ENCODE measurements at places on chromosomes 2 and 18.

DNA sequence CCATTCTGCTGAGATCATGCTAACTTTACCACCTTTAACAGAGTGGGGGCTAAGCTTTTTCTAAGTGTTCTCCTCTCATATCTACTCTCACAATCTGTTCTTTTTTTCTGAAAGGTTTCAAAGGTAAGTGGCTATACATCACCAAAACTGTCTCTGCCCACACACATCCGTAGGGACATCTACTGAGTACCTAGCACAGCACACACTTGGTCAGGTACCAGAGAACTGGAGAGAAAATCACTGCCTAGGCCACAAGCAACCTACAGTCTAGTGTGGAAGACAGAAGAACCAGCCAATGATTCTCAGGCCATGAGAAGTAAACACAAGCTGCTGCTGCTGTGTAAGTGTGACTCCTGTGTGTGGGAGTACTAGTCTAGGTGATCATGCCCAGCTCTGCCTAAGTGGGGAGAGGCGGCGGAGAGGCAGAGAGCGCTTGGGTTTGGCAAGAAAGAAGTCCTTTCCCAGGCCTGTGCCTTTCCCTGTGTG, 176.1 kb upstream of the ZFP36L2 start:
- DNase-seq = no peak

DNA sequence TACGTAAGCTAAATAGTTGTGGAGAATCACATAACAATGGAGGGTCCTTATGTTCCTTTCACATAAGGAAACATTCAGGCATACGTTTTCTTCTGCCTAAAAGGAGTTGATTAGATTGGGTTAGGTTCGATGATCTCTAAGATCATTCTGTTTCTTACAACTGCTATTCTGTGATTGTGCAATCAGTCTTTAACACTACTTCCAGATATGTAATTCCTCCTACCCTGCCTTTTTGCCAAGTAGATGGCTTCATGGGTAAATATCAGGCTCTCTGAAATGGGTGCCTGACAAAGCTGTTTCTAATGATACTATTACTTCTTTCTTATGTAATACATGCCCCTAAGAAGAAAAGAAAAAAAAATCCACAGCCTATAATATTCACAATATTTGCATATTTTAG, 321.5 kb downstream of the XIRP2 start:
- no peak for DNase-seq

GRCh38 chr2:68796295-68796905, 61.8 kb downstream of the ARHGAP25 start:
- DNase-seq = no peak

DNA sequence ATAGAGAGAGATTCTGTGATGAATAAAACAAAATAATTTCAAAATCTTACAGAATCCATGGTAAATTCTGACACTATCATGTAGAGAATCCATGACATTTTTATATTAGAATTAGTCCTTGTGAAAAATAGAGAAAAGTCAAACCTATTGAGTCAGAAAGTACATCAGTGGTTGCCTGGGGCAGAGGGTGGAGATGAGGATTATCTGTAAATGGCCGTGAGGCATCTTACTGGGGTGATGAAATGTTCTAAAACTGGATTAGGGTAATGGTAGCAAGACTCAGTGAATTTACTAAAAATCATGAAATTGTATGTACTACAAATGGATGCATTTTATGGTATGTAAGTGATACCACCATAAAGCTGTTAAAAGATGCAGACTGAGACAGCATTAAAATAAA, 323.1 kb downstream of the SLC8A1 start:
- DNase-seq = no peak

DNA sequence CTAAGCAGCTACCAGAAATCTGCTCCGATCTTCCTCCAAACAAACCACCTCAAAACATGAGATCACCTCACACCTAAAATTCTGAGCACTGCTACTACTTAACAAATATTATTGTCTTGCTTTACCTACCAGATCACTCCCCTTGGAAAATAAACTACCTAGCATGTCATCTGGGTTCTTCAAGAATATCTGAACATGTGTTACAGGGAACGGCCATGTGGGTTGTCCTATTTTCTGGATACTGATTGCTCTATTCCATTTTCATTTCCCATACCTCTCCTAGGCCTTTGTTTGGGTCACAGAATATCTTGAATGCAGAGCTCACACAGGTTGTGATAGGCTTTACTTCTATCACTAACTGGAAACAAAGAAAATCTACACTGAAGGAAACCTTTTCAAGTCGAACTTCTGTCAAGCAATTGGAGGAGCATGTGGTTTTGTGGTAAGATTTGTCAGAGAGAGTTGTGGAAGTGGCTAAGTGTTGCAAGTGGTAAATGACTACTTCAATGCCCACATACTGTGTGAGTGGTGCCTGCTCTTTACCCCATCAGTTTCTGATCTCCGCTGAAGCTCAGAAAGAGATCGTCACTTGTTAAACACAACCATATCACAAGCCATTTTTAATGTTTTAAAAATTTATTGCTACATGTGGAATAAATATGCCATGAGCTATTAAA, 739.1 kb upstream of the ZEB2 start:
- no peak for DNase-seq

DNA sequence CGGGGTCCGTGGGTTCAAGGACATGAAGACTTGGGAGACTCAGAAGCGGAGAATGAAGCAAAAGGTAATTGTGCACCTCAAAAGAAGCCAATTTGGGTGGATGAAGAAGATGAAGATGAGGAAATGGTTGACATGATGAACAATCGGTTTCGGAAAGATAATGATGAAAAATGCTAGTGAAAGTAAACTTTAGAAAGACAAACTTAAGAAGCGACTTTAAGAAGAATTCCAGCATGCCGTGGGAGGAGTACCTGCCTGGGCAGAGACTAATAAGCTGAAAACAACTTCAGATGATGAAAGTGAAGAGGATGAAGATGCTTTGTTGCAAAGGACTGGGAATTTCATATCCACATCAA, 43.5 kb downstream of the PSTPIP2 start:
- no peak for DNase-seq

DNA sequence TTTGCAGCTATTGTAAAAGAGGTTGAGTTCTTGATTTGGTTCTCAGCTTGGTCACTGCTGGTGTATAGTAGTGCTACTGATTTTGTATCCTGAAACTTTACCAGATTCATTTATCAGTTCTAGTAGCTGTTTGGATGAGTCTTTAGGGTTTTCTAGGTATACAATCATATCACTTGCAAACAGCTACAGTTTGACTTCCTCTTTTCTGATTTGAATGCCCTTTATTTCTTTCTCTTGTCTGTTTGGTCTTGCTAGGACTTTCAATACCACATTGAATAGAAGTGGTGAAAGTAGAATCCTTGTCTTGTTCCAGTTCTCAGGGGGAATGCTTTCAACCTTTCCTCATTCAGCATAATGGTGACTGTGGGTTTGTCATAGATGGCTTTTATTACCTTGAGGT, 210.5 kb upstream of the DPP10 start:
- no peak for DNase-seq

DNA sequence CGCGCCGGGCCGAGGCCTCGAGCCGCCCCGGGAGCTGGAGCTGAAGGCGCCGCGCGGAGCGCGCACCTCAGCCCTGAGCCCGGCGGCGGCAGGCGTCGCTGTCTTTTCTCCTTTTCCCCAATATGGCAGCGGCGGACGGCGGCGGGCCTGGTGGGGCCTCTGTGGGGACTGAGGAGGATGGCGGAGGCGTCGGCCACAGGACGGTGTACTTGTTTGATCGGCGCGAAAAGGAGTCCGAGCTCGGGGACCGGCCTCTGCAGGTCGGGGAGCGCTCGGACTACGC, 369 bp downstream of the SMCHD1 start:
- DNase-seq = peak; percentile 51

- no peak for DNase-seq
Measured at GRCh38 chr2:232897598-232898408, 27.7 kb downstream of the SNORC start.

DNA sequence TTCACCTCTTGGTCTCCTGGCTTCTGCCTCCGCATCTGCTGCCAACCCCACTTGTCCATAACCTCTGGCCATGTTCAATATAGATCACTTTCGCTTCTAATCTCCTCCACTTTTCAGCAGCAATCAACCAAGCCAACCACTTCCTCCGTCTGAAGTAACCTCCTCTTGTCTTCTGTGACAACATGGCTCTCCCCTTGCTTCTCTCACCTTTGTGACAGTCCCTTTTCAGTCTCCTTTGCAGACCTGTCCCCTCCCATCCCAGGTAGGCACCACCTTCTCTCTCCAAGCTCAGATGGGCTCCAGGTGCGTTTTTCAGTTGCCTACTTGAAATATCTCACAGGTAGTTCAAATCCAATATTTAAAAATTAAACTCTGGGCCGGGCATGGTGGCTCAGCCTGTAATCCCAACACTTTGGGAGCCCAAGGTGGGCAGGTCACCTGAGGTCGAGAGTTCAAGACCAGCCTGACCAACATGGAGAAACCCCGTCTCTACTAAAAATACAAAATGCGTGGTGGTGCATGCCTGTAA, 4.7 kb upstream of the PSD4 start:
- DNase-seq = no peak

DNA sequence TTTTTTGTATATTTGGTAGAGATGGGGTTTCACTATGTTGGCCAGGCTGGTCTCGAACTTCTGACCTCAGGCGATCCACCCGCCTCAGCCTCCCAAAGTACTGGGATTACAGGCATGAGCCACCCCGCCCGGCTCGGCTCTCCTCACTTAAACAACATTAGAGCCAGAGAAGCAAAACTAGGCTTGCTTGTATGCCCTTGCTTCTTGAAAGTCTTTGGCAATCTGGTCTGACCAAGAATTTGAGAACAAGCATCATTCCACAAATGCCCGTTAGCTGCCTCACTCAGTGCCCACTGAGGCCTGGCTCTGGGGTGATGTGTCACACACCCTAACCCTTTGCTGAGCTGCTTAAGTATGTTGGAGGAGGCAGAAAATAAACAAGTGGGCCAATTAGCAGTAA, 33.5 kb downstream of the SOWAHC start:
- DNase-seq = no peak

DNA sequence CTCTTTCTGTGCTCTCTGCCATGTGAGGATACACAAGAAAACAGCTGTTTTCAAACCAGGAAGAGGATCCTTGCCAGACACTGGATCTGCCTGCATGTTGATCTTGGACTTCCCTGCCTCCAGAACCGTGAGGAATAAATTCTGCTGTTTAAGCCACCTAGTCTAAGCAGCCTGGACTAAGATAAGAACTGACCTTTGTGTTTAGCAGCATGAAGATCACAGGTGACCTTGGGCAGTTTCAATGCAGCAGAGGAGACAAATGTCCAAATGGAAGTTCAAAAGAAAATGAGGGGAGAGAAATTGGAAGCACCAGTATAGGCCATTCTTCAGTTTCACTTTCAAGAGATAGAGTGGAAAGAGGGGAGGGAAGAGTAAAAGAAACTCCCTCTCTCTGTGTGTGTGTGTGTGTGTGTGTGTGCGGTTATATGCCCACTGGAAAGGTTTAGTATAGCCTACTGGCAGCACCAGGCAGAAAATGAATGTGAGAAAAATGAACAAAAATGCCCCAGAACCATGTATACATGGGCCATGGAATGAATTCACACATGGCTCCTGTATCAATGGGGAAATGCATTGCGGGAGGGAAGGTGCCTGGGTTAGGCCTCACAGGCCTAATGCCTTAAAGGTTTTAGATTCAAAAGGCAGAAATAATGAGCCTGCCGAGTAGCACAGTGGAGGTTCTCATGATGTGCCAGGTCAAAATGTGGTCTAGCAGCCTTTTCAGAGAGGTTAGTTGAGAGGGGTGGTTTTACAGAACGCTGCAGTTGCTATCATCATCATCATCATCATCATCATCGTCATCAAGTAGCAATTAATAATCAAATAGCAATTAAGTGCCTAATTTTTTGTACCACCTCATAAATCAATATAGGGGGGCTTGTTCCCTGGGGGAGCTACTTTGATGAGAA, 1.1 kb upstream of the CERS6 start:
- DNase-seq = no peak

DNA sequence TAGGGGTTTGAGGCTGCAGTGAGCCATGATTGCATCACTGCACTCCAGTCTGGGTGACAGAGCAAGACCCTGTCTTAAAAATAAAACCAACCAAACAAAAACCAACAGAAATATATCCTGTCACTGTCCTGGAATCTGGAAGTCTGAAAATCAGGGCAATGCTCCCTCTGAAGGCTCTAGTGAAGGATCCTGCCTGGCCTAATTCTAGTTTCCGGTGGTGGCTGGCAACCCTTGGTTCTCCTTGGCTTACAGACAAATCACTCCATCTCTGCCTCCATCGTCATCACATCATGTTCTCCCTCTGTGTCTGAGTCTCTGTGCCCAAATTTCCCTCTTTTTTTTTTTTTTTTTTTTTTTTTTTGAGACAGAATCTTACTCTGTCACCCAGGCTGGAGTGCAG, 15.9 kb upstream of the VPS4B start:
- no peak for DNase-seq
